ENCODE measurements at places on chromosomes 2 and 18. TPM values are rescaled to one million over a fixed set of nuclear protein-coding genes. Genes with fewer than 3 reads are reported as not detected.

- DNase-seq, result peak; percentile 73
- H3K36me3 ChIP-seq, result peaks cover 21% of the 10 kb centered on the region
- peak overlapping the region; percentile 53 for H3K27ac ChIP-seq
These were observed 2.5 kb downstream of the RTN4 start for GRCh38 chr2:55047677-55048299.

DNA sequence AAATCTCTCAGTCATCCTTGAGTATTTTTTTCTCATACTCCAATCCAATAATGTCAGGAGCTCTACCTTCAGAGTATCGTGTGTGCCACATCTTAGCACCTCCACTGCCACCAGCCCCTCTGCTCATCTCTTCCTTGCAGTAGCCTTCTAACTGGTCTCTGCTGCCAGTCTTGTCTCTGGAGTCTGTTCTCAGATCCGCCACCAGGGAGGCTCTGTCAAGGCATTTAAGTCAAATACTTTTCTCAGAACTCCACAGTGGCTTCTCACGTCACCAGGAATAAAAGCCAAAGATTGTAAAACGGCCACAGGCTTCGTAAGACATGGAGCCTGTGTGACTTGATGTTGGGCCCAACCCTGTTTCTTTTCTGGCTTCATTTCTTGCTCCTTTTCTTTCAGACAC is 7.1 kb downstream of the UNC50 start:
- peaks cover 84% of the 10 kb centered on the region for H3K36me3 ChIP-seq
- peaks cover 14% of the 10 kb centered on the region for H3K4me1 ChIP-seq
- no peak overlapping the region for H3K27ac ChIP-seq

- DNase-seq, result no peak
- no peak overlapping the region for H3K27ac ChIP-seq
- peaks cover 3% of the 10 kb centered on the region for H3K27me3 ChIP-seq
These were observed 62.8 kb downstream of the SMIM21 start for GRCh38 chr18:75364512-75365253.

GRCh38 chr2:203960811-203961210 is 24.2 kb downstream of the ICOS start:
- H3K4me1 ChIP-seq, result no peaks in the 10 kb centered on the region
- H3K4me3 ChIP-seq, result no peak overlapping the region
- H3K27me3 ChIP-seq, result peaks cover 28% of the 10 kb centered on the region
- H3K36me3 ChIP-seq, result no peaks in the 10 kb centered on the region

- H3K27me3 ChIP-seq, result no peaks in the 10 kb centered on the region
- H3K36me3 ChIP-seq, result no peaks in the 10 kb centered on the region
- peaks cover 11% of the 10 kb centered on the region for H3K4me1 ChIP-seq
- H3K4me3 ChIP-seq, result no peak overlapping the region
- DNase-seq, result no peak
These were observed 17.4 kb downstream of the HAT1 start for GRCh38 chr2:171939743-171940071.

- H3K27ac ChIP-seq, result no peak overlapping the region
- H3K4me3 ChIP-seq, result no peak overlapping the region
- H3K4me1 ChIP-seq, result peaks cover 13% of the 10 kb centered on the region
- no peaks in the 10 kb centered on the region for H3K36me3 ChIP-seq
- H3K27me3 ChIP-seq, result no peaks in the 10 kb centered on the region
- no peak for DNase-seq
These were observed 1310.8 kb upstream of the SLC39A10 start for GRCh38 chr2:194346193-194346592.

The ANKRD23 gene
- total RNA-seq, result 7.6 TPM

- H3K4me3 ChIP-seq, result no peak overlapping the region
These were observed 516.3 kb downstream of the NRXN1 start for GRCh38 chr2:50515638-50516037.

- H3K4me1 ChIP-seq, result peaks cover 3% of the 10 kb centered on the region
- no peak overlapping the region for H3K4me3 ChIP-seq
- no peaks in the 10 kb centered on the region for H3K36me3 ChIP-seq
- H3K27me3 ChIP-seq, result no peaks in the 10 kb centered on the region
- no peak for DNase-seq
- no peak overlapping the region for H3K27ac ChIP-seq
These were observed 43.0 kb upstream of the EFEMP1 start for GRCh38 chr2:55966401-55967118.

DNA sequence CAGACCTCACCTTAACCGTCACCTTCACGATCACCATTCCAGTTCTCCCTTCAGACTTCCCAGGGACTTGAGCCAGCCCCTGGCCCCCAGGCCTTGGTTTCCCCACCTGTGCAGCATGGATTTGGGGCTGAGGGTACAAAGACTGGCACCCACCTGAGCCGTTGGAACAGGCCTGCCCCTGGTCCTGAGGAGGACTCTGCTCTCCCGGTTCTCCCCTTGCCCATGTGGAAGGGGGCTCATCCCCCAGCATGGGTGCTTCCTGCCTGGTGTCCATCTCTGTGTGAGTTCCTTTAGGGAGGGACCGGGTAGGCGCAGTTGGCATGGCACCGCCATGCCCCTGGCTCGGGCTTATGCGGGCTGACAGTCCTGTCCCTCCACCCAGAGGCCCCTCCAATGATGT is 10.9 kb upstream of the GPR35 start:
- no peak overlapping the region for H3K27ac ChIP-seq
- no peak for DNase-seq
- peaks cover 2% of the 10 kb centered on the region for H3K27me3 ChIP-seq
- no peaks in the 10 kb centered on the region for H3K36me3 ChIP-seq

The ZNF407 gene
- total RNA-seq, result 9.9 TPM

DNA sequence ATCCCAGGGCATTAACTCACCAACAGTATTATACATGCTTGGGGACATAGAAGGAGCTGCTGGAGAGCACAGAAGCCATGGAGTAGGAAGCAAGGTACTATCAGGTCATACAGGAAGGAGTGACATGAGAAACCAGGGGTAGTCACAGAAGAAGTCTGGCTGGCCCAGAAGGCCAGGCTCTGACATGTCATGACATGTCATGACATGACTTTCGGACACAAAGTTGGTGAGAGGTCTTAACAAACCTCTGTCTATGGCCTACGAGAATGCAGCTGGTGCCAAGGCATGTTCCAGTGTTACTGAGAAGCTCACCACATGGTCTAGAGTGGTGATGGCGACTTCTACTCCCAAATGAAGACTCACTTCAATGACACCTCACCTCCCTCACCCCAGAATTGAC is 3.3 kb upstream of the CERS6 start:
- H3K27me3 ChIP-seq, result no peaks in the 10 kb centered on the region
- no peak overlapping the region for H3K4me3 ChIP-seq
- no peak overlapping the region for H3K27ac ChIP-seq
- H3K4me1 ChIP-seq, result peaks cover 14% of the 10 kb centered on the region
- peak; percentile 20 for DNase-seq
- no peaks in the 10 kb centered on the region for H3K36me3 ChIP-seq

DNA sequence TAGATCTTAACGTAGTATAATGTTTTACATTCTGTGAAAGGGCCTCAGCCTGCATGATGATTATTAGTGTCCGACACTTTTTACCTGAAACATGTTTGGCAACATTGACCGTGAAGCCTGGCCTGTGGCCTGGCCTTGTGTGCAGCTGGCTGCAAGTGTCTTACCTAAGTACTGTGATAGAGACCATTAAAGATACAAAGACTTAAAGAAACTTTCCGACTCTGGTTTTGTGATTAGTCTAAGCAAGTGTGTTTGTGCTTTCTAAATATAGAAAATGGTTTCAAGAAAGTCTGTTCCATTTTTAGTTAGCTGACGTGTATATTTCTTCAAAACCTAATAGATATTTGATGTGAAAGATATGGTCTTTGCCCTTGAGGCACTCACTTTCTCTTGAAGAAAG is 601.8 kb downstream of the LRP1B start:
- H3K27me3 ChIP-seq, result peaks cover 39% of the 10 kb centered on the region
- no peaks in the 10 kb centered on the region for H3K36me3 ChIP-seq
- H3K4me1 ChIP-seq, result no peaks in the 10 kb centered on the region
- no peak overlapping the region for H3K27ac ChIP-seq
- DNase-seq, result no peak

GRCh38 chr2:156657809-156658208 is 221.6 kb downstream of the GPD2 start:
- no peaks in the 10 kb centered on the region for H3K36me3 ChIP-seq
- peak; percentile 50 for DNase-seq
- H3K4me1 ChIP-seq, result peaks cover 8% of the 10 kb centered on the region
- no peak overlapping the region for H3K27ac ChIP-seq

- no peaks in the 10 kb centered on the region for H3K27me3 ChIP-seq
- H3K4me3 ChIP-seq, result no peak overlapping the region
- no peaks in the 10 kb centered on the region for H3K4me1 ChIP-seq
- no peak for DNase-seq
- no peaks in the 10 kb centered on the region for H3K36me3 ChIP-seq
These were observed 219.1 kb upstream of the RND3 start for GRCh38 chr2:150706561-150706960.

GRCh38 chr2:232518844-232519243 is 1.3 kb upstream of the PRSS56 start:
- H3K27ac ChIP-seq, result no peak overlapping the region
- H3K4me3 ChIP-seq, result no peak overlapping the region
- peaks cover 11% of the 10 kb centered on the region for H3K27me3 ChIP-seq

The MAP2 gene
- total RNA-seq, result 16.2 TPM

The SERPINB11 gene
- not detected for total RNA-seq

The NEB gene
- 1.2 TPM for total RNA-seq

- no peak overlapping the region for H3K27ac ChIP-seq
- H3K36me3 ChIP-seq, result no peaks in the 10 kb centered on the region
- H3K4me1 ChIP-seq, result peaks cover 6% of the 10 kb centered on the region
These were observed 7.9 kb downstream of the TMEM198 start for GRCh38 chr2:219551441-219552381.

The TRAK2 gene
- total RNA-seq, result 19.9 TPM

- DNase-seq, result peak; percentile 97
- peaks cover 45% of the 10 kb centered on the region for H3K4me1 ChIP-seq
- peak overlapping the region; percentile 92 for H3K27ac ChIP-seq
- H3K4me3 ChIP-seq, result peak overlapping the region; percentile 61
- no peaks in the 10 kb centered on the region for H3K36me3 ChIP-seq
These were observed 42.1 kb upstream of the TAF1B start for GRCh38 chr2:9800975-9801726.

- no peak overlapping the region for H3K4me3 ChIP-seq
- H3K27ac ChIP-seq, result no peak overlapping the region
- no peaks in the 10 kb centered on the region for H3K4me1 ChIP-seq
- H3K27me3 ChIP-seq, result no peaks in the 10 kb centered on the region
These were observed 602.5 kb downstream of the TSN start for GRCh38 chr2:122357998-122358397.

DNA sequence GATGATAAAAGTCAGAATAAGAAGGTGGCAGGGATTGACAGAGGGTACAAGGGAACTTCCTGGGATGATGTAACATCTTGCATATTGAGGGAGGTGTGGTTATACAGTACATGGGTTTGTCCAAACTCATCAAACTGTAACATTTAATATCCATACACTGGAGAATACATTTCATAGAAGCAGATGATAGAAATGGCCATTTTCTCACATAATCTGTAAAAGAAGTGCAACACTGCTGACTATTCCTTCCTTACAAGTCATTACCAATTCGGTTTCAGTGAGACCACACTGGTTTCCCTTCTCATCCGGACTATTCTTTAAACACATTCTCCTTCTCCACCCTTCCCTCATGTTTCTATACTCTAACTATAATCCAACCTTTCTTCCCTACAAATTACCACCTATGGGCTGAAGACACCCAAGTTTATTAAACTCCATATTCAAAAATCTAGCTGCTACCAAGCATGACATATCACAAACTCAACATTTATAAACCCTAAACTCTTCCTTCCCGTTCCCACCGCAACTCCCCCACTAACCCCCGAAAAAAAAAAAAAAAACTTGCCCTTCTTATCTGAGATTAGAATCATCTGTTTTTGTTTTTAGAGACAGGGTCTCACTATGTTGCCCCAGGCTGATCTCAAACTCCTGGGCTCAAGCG is 1.6 kb downstream of the COX7A2L start:
- peaks cover 34% of the 10 kb centered on the region for H3K4me1 ChIP-seq
- no peak for DNase-seq
- H3K36me3 ChIP-seq, result peaks cover 26% of the 10 kb centered on the region
- peak overlapping the region; percentile 86 for H3K27ac ChIP-seq
- H3K27me3 ChIP-seq, result no peaks in the 10 kb centered on the region

DNA sequence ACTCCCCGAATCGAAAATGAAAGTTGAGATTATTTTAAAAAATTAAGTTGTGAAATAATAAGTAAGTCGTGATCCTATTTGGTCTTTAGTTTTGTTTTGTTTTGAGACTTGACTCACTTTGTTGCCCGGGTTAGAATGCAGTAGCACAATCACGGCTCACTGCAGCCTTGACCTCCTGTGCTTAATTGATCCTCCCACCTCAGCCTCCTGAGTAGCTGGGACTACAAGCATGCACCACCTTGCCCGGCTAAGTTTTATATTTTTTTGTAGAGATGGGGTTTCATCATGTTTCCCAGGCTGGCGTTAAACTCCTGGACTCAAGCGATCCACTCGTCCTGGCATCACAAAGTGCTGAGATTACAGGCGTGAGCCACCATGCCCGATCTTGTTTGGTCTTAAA is 326.2 kb downstream of the MYCN start:
- no peak overlapping the region for H3K27ac ChIP-seq
- H3K36me3 ChIP-seq, result no peaks in the 10 kb centered on the region
- no peaks in the 10 kb centered on the region for H3K27me3 ChIP-seq
- no peaks in the 10 kb centered on the region for H3K4me1 ChIP-seq

DNA sequence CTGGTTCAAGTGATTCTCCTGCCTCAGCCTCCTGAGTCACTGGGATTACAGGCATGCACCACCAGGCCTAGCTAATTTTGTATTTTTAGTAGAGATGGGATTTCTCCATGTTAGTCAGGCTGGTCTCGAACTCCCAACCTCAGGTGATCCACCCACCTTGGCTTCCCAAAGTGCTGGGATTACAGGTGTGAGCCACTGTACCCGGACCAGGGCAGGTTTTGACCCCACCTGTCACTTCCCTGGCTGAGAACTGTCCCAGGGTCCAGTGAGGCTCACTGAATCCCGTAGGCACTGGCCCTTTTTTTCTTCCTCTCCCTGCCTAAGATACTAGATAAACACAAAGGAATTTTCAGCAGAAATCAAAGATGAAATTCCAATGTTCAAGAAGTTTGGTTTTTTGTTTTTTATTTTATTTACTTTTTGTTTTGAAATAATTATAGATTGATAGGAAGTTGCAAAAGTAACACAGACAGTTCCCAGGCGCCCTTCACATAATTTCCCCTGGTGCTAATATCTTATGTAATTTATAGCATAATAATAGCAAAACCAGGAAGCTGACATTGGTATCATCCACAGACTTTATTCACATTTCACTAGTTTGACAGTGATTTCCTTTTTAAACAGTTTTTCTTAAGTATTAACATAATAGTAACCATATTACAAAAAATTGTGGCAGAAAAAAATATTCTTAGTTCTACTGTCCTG is 52.4 kb upstream of the B3GNT7 start:
- H3K4me1 ChIP-seq, result peaks cover 5% of the 10 kb centered on the region
- H3K36me3 ChIP-seq, result peaks cover 12% of the 10 kb centered on the region
- no peak overlapping the region for H3K4me3 ChIP-seq
